HCT116 (cell line): ENCODE measurements at places on chromosomes 13 and 19. TPM values are rescaled to one million over a fixed set of nuclear protein-coding genes. Genes with fewer than 3 reads are reported as not detected.

SGCG gene
- total RNA-seq, result 0.15 TPM

ETV2 gene
- 1.5 TPM for total RNA-seq

LACC1 gene
- total RNA-seq, result 2.6 TPM

TEX29 gene
- not detected for total RNA-seq

ZNF112 gene
- 3.6 TPM for total RNA-seq

CYP4F22 gene
- 4.9 TPM for total RNA-seq

CEACAM7 gene
- not detected for total RNA-seq

DNA sequence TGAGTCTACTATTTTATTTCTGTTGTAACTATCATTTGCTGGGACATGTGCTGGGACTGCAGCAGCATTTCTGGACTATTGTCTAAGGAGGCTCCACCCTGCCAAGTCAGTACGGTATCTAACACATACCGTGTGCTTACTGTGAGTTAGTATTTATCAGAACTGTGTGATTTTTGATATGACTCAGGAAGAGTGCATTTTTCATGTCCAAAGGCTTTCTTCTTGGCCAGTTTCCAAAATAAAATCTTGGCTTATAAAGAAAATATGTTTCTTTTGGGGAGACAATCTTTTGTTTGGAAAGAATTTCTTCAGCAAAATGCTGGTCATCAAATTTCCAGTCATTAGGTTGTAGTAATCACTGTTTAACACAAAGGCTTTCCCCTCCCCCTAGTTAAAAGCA is 11.6 kb downstream of the PARP4 start:
- no peak for DNase-seq
- H3K36me3 ChIP-seq, result peaks cover 16% of the 10 kb centered on the region
- peaks cover 22% of the 10 kb centered on the region for H3K4me1 ChIP-seq
- no peak overlapping the region for H3K4me3 ChIP-seq

GRCh38 chr19:2097203-2097885 is 629 bp downstream of the IZUMO4 start:
- peaks cover 24% of the 10 kb centered on the region for H3K4me1 ChIP-seq
- no peak for DNase-seq

GRCh38 chr19:2398735-2399305 is 28.6 kb downstream of the TIMM13 start:
- no peaks in the 10 kb centered on the region for H3K36me3 ChIP-seq
- no peak for DNase-seq
- H3K4me3 ChIP-seq, result no peak overlapping the region
- H3K4me1 ChIP-seq, result peaks cover 10% of the 10 kb centered on the region
- no peaks in the 10 kb centered on the region for H3K27me3 ChIP-seq
- no peak overlapping the region for H3K27ac ChIP-seq

DNA sequence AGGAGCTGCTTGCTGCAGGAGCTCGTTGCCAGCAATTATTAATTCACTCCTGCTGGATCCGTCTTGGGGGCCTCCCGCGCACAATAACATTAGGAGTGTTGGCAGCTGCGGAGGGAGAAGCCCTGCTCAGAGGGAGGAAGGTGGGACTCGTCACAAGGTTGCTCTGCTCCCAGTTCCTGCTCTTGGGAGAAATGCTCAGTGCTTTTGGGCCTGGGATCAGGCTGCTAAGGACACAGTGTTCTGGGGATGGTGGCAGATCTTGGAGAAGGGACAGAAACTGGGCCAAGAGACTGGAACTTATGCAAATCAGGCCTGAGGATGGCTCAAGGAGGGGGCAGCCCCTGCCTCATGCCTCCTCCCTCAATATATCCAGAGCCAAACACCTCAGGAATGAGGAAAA is 78.9 kb upstream of the OLFM4 start:
- H3K27ac ChIP-seq, result no peak overlapping the region
- H3K27me3 ChIP-seq, result 0 out of 2 replicates have a peak, but pooled peaks cover 7% of the 10 kb centered on the region
- H3K4me3 ChIP-seq, result no peak overlapping the region
- no peaks in the 10 kb centered on the region for H3K36me3 ChIP-seq
- H3K4me1 ChIP-seq, result no peaks in the 10 kb centered on the region
- DNase-seq, result no peak

DNA sequence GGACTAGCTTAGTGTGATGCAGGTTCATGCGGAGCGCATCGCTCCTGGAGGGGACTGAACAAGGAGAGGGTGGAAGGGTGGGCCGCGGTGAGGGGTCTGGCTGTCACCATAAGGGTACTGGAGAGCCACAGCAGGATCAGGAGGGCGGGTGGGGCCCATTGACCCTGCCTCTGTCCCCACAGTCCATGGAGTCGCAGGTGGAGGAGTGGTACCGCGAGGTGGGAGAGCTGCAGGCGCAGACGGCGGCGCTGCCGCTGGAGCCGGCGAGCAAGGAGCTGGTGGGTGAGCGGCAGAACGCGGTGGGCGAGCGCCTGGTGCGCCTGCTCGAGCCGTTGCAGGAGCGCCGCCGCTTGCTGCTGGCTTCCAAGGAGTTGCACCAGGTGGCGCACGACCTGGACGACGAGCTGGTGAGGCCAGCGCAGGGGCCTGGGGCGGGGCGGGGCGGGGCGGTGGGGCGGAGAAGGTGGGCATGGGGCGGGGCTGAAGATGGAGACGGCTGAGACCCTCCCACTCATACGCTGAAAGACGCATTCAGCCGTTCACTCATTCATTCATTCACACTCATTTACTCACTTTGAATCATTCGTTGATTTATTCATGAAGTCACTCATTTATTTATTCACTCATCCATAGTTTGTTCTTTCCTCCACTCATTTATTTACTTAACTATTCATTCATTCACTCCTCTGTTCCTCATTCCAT is 27.5 kb upstream of the SHKBP1 start:
- H3K27ac ChIP-seq, result no peak overlapping the region
- peak; percentile 63 for DNase-seq
- peak overlapping the region; percentile 45 for H3K4me3 ChIP-seq
- H3K4me1 ChIP-seq, result peaks cover 4% of the 10 kb centered on the region
- no peaks in the 10 kb centered on the region for H3K27me3 ChIP-seq
- H3K36me3 ChIP-seq, result no peaks in the 10 kb centered on the region

DNA sequence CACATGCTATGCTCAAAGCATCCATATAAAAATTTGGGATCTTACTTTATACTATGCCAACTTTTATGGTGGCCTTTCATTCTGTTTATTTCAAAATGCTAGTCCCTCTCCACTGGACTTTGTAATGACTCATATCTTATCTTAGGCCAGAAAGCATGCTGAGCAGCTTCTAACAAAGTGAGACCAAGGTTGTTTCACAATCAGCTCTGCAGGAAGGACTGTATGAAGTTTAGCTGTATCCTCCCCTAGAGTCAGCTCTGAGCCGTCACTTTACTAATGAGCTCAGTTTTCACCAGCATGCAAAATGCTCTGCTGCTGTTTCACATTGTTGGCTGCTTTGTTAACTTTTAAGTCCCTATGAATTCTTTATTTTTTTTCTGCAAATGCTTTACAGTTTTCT is 1608.8 kb downstream of the OLFM4 start:
- H3K4me3 ChIP-seq, result no peak overlapping the region
- no peaks in the 10 kb centered on the region for H3K4me1 ChIP-seq
- H3K27me3 ChIP-seq, result no peaks in the 10 kb centered on the region
- no peaks in the 10 kb centered on the region for H3K36me3 ChIP-seq
- H3K27ac ChIP-seq, result no peak overlapping the region

DNA sequence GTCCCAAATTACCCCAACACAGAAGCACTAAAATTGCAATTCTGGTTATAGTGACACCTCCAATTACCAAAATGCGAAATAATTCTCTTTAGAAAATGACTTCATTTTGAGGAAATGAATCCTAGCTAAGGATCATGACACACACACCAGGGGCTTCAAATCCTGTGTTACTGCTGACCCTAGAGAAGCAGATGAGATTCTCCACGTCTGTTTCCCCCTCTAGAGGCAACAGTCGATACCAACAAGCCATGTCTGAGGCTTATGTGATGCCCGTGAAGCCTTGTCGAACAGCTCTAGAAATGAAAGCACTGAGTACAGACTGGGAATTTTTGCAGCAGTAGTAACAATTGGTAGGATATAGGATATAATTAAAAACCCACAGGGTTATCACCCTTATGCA is 153.6 kb upstream of the TMTC4 start:
- H3K4me1 ChIP-seq, result no peaks in the 10 kb centered on the region
- DNase-seq, result no peak
- H3K4me3 ChIP-seq, result no peak overlapping the region
- no peak overlapping the region for H3K27ac ChIP-seq

DNA sequence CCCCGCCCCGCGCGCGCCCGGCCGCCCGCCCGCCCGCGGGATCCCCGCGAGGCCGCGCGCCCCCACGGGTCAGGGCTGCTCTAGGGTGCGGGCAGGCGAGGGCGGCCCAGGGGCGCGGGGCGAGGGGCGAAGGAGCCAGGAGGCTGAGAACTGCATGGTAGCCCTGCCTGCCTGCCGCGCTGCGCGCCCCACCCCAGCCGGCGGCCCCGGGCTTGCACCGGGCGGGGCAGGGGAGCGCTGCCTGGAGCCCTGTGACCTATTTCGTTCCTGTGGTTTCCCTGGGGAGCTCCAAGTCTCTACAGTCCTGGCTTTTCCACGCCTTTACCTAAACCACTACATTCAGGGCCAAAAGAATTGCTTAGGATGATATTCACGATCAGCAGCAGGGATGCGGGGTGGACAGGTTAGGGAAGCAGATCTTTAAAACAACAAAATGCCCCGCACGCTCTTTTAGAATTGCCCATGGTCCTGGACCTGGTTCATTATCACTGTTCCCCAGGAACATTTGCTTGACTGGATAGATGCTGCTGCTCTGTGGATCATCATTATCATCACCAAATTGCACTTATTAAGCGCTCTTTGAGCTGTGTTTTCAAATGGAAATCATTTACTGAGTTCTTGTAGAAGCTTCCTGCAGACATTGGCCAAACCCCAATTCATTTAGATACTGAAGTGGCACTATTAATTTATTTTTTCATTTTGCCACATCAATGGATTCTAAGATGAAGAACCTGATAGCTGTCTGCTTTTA is 421 bp upstream of the GPR12 start:
- no peak for DNase-seq
- H3K4me1 ChIP-seq, result no peaks in the 10 kb centered on the region
- no peak overlapping the region for H3K27ac ChIP-seq
- no peaks in the 10 kb centered on the region for H3K36me3 ChIP-seq

- DNase-seq, result no peak
- no peaks in the 10 kb centered on the region for H3K4me1 ChIP-seq
- no peaks in the 10 kb centered on the region for H3K27me3 ChIP-seq
- H3K27ac ChIP-seq, result no peak overlapping the region
- no peaks in the 10 kb centered on the region for H3K36me3 ChIP-seq
- H3K4me3 ChIP-seq, result no peak overlapping the region
Observed at GRCh38 chr13:65789815-65790214, 1440.3 kb downstream of the PCDH9 start.

DNA sequence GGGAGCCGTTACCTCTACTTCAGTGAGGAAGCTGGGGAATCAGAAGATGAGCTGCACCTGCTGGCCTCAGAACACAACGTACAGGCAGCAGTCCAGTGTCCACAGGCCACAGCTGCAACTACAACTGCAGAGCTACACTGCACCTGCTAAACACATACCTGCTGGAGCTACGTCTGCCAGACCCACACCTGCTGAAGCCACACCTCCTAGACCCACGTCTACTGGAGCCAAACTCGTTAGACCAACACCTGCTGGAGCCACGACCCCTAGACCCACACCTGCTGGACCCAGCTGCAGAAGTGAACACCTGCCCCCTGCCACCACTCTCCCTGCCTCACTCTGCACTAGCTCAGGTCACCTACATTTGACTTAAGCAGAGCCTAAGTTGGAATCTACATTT is 169.9 kb downstream of the USP12 start:
- no peak for DNase-seq
- H3K4me1 ChIP-seq, result peaks cover 14% of the 10 kb centered on the region
- H3K27ac ChIP-seq, result no peak overlapping the region

- no peak for DNase-seq
- no peaks in the 10 kb centered on the region for H3K27me3 ChIP-seq
- no peak overlapping the region for H3K4me3 ChIP-seq
- no peak overlapping the region for H3K27ac ChIP-seq
- H3K36me3 ChIP-seq, result no peaks in the 10 kb centered on the region
Observed at GRCh38 chr13:35309706-35310105, 166.8 kb downstream of the MAB21L1 start.

DNA sequence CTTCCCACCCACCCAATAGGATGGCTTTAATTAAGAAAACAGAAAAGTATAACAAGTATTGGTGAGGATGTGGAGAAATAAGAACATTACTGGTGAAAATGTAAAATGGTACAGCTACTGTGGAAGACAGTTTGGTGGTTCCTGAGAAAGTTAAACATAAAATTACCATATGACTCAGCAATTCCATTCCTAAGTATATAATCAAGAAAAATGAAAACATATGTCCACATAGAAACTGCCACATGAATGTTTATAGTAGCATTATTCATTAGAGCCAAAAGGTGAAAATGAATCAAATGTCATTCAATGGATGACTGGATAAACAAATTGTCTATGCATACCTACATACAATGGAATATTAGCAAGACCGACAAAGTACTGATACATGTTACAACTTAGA is 16.9 kb downstream of the DZIP1 start:
- H3K36me3 ChIP-seq, result no peaks in the 10 kb centered on the region
- H3K27me3 ChIP-seq, result no peaks in the 10 kb centered on the region
- H3K4me1 ChIP-seq, result no peaks in the 10 kb centered on the region
- no peak overlapping the region for H3K4me3 ChIP-seq
- DNase-seq, result no peak

DNA sequence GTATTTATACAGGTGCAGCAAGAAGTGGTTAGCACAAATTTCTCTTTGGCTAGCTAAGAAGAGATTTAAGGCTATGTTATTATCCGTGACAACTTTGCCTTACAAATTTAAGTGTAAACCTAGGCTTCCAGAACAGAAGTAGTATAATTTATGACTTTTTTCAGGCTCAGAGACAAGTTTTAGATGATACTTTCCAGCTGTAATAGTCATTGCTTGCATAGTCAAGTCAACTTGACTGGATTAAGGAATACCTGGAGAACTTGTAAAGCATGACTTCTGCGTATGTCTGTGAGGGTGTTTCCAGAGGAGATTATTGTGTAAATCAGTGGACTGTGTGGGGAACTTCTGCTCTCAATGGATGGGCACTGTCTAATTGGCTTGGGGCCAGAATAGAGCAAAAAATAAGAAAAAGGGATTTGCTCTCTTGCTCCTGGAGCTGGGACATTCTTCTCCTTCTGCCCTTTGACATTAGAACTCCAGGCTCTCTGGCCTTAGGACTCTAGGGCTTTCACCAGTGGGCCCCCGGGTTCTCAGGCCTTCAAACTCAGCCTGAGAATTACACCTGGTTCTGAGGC is 33.0 kb downstream of the CYSLTR2 start:
- no peak for DNase-seq
- no peak overlapping the region for H3K4me3 ChIP-seq
- H3K27me3 ChIP-seq, result peaks cover 3% of the 10 kb centered on the region; the same call in 1 of the 2 replicates
- no peaks in the 10 kb centered on the region for H3K4me1 ChIP-seq

- H3K27me3 ChIP-seq, result no peaks in the 10 kb centered on the region
- no peak for DNase-seq
- H3K27ac ChIP-seq, result no peak overlapping the region
- H3K36me3 ChIP-seq, result no peaks in the 10 kb centered on the region
Observed at GRCh38 chr19:40552848-40553247, 23.8 kb upstream of the SHKBP1 start.

GRCh38 chr19:57466489-57466888 is 9.5 kb upstream of the VN1R1 start:
- H3K4me3 ChIP-seq, result no peak overlapping the region
- no peaks in the 10 kb centered on the region for H3K27me3 ChIP-seq
